Stimulated activated CD4-positive, alpha-beta T cell treated with anti-CD3 and anti-CD28 coated beads, TNF-alpha, amount 100 ng/mL, for 4 hours (primary cell): ENCODE measurements at places on chromosomes 3 and 15.

DNA sequence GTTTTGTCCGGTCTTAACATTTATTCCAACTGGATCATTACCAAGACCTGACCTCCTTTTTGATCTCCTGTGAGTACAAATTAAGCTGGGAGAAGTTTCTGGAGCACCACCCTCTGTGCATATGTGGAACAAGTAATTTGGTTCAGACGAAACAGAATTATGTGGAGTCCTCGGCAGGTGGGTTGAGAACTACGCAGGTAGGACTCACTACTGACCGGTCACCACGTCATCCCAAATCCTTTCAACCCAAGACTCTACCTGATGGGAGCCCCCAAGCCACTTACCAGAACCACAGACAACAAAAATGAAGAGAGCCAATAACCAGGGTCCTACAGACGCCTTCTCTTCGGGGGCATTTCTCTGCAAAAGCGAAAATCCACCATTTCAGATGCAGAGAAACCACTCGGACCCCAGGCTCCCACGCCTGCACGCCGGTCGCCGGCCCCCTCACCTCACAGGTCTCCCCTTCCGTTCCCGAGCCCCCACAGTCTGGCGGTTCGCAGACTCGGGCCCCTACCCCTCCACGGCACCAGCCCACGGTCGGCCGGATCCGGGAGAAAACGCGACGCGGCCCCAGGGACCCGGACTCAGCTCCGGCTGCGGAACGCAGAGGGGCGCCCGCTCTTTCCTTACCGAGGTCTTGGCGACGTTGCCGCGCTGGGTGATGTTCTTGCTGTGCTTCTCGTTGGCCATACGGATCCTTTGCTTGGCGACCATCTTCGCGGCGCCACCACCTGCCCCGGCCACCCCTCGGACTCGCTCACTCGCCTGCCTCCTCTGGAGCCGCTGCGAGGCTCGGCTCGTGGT lies 674 bp downstream of the SERP1 start:
- DNase-seq = peak; percentile 2

DNA sequence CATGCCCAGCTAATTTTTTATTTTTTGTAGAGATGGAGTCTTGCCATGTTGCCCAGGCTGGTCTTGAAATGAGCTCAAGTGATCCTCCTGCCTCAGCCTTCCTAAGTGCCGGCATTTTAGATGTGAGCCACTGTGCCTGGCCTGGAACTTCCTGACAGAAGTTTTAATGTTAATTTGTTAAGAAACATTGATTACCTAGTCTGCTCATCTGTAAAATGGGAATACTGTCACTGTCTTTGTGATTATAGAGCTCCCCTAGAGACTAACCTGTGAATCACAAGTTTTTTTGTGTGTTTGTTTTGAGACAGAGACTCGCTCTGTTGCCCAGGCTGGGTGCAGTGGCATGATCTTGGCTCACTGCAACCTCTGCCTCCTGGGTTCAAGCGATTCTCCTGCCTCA lies 4.3 kb upstream of the EIF3J start:
- no peak for DNase-seq

- no peak for DNase-seq
Measured at GRCh38 chr15:38128341-38128781, 124.3 kb upstream of the SPRED1 start.

DNA sequence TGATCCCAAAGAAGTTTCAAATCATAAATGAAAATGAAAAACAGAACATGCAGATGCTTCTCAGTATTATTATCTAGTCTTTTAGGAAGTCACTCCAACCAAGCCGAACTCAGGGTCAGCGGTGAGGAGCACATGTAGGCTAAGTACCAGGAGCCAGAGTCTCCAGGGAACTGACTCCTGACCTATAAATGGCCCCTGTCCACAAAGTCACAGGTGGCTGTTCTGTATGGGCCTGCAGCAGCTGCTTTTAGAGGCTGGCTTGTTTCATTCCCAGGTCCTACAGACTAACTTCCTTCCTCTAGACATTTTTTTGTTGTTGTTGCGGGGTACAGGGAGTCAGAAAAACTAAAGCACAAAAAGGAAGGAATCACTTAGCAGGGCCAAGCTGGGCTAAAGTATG lies 54.6 kb downstream of the DAPK2 start:
- no peak for DNase-seq

DNA sequence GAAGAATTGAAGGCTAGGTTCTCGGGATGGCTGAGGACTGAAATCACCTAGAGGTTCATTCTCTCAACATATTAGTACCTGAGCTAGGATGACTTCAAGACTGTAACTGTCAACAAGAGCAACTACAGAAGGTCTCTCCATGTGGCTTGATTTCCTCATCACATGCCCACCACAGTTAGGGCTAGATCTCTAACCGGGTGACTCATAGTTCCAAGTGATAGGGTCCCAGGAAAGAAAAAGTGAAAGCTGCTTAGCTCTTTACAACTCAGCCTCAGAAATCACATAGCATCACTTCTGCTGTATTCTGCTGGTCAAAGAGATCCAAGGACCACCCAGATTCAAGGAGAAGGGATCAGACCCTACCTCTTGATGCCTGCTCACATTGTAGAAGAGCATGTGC lies 165.4 kb upstream of the AGTR1 start:
- no peak for DNase-seq

- DNase-seq = no peak
Measured at GRCh38 chr3:40780291-40780924, 255.6 kb downstream of the ZNF621 start.

DNA sequence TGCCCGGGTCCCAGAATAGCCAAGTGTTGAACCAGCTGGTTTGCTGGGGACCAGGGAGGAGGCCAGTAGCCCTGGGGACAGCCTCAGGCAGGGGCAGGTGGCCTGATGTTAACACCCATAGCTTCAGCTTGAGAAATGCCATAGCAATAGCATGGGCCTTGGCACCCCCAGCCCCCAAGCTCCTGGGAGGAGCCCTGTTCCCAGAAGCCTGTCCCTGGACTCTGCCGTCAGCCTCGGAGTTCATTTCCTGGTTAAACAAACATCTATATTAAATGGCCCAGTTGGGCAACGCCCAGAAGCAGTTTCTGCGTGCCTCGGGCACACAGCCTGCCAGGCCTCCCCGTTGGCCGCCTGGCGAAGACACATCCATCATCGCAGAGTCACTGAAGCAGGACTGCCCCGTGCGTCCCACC lies 58.2 kb downstream of the FGD5 start:
- DNase-seq = no peak

DNA sequence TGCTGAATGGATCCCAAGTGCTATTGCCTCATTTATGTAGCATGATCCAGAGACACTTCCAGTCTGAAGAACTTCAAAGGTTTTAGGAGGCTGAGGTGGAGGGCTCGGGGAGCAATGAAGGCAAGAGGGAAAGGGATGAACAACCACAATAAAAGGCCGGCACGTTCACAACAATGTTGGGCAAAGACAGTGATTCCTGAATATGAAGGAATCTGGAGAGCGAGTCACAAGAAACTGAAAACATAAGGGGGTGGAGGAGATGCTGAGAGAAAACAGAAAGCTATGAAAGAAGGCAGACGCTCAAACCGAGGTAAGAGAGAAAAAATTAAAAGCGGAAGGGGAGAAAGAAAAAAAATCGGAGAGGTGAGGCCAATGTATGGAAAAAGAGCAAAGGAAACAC lies 120.1 kb downstream of the GREM1 start:
- DNase-seq = no peak

DNA sequence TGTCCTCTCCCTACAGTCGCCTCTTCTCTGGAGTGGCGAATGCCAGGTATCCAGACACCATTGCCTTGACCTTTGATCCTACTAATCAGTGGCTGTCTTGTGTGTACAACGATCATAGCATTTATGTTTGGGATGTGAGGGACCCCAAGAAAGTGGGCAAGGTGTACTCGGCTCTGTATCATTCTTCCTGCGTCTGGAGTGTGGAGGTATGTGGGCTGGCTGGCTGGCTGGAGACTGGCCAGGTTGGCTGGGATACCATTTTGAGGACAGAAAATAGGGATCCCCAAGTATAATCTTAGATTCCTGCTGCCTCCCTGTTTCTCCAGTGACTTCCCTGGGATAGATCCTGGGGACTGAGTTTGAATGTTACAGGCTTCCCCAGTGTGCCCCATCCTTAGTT lies 13.4 kb upstream of the JMJD7 start:
- no peak for DNase-seq

DNA sequence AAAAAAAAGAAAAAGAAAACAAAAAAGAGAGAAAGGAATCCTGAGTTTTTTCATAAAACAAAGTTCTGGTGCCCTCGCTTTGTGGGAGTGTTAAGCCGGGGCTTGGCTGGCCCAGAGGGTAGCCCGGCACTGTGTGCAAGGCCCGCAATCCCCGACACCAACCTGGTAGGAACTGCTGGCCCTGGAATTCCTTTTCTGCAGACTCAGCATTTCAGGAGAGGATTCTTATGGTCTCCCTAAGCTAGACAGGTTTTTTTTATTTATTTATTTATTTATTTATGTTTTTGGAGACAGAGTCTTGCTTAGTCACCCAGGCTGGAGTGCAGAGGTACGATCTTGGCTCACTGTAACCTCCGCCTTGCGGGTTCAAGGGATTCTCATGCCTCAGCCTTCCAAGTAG lies 238.8 kb downstream of the PDCD6IP start:
- no peak for DNase-seq

DNA sequence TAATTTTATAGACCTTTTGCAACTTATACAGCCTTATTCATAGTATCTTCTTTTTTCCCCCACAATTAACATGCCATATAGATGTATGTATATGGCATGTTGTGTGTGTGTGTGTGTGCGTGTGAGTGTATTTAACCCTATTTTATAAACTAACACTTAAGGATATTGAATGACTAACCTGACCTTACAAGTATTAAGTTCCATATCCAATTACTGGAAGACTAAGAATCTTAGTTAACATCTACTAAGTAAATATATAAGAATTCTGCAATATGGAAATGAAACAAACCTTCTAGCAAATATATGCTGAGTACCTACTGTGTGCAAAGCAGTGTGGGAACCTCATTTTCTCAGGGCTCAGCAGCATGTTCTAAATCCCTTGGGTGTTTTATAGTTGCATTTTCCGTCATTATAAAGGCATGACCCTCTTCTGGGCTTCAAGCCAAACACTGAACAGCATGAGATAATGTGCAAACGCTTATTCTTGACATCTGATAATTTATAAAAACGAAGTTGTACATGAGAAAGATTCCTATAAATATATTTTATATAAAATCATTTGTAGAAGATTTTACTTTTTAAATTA lies 105.5 kb downstream of the NLGN1 start:
- no peak for DNase-seq

GRCh38 chr3:187565701-187566100 lies 104.5 kb downstream of the SST start:
- no peak for DNase-seq

GRCh38 chr3:53081318-53081717 lies 35.4 kb upstream of the SFMBT1 start:
- no peak for DNase-seq

DNA sequence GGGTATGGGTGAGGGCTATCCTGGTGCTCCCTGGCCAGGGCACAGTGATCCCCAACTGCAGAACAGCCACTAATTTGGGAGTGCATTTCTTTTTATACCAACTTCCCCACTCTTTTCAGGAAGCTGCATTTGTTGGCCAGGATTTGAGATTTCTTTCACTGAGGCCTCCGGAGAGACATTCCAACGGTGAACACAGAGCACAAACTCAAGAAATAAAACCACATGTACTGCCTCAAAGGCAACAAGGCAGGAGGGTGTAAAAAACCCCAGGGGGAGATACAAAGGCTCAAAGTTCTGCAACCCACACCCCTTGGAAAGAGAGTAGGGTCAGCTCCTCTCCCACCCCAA lies 65.3 kb downstream of the CPN2 start:
- no peak for DNase-seq

DNA sequence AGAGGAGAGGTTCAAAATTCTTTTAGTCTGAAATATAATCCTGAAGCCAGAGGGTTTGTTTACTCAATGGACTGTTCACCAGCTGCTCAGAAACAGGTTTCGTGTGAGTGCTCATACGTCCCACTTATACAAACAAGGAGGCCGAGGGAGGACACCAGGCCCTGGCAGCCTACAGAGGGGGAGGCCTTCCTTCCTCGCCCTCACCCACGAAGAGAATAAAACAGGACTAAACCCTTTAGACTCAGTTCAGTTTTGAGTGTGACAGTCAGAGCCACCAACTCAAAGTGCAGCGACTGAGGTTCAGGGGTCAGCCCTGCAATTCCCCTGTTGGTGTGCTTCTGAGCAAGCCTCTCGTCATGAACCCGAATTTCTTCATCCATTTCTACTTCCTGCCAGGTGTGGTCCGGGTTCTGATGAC lies 17.3 kb downstream of the FAM174B start:
- no peak for DNase-seq

GRCh38 chr3:154050216-154050615 lies 71.0 kb upstream of the ARHGEF26 start:
- no peak for DNase-seq

GRCh38 chr3:33388374-33389100 lies 51.7 kb downstream of the UBP1 start:
- DNase-seq = no peak

GRCh38 chr3:54756330-54756731 lies 171.5 kb downstream of the LRTM1 start:
- no peak for DNase-seq

DNA sequence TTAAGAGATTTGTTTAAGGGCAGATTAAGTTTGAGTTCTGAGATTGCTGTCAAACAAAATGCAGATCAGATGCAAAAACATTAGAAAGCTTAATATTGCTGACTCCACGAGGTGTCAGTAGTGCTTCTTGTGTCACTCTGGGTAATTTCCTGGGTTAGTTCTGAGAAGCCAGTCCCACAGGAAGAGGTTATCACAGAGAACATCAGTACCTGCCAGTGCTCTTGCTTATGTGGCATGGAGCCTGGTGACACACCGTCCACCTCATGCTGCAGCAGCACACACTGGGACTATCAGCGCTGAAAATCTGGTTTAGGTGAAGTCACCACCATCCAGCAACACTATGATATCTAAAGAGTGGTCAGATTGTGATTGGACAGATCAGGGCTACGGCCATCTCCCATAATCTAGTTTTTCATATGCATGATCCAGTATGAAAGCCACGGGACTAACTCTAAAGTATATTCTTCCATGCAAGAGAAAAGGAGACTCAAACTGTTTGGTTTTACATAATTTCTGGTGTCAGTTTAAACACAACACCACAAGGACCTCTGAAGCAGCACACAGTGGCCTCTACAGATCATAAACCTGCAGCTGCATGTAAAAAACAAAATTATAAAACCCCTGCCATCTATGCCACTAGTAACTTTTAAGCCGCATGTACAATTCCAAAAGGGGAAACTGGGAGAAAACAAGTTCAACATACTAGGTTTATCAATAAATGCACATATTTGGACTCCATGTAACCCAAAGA lies 36.1 kb upstream of the MYO5C start:
- no peak for DNase-seq
